ENCODE measurements at places on chromosomes 6 and 20.

GRCh38 chr6:3937438-3937837, 88.3 kb downstream of the FAM50B start:
- DNase-seq, result no peak

DNA sequence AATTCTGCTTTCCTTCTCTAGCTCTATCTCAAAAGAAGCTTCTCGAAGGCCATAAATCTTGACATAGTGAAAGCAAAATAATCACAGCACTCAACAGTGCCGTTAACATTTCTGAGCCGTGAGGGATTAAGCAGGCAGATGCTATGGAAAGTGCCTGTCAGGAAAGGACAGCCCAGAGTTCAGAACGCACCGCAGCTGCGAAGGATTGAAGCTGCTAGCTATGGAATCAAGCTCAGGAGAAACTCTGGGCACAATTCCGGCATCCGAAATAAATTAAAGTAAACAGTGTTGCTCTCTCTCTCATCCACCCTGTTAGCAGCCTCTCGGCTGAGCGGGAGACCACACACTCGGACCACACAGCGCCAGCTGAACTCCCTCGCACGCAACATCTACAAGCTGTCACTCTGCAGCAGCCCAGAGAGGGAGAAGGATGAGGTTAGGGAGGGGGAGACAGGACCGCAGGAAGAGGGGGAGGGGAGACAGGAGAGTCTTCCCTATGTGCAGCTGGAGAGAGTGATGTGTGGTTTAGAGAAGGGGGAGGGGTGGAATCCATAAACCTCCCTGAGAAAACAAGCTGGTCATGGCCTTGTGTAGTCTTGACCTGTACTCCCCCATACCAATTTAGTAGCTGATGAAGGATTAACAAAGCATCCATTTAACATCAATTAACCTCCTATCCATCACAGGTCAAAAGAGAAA, 9.0 kb downstream of the EXOC2 start:
- peak; percentile 34 for DNase-seq

- no peak for DNase-seq
These were observed 166.3 kb upstream of the AFDN start for GRCh38 chr6:167660424-167660823.

GRCh38 chr6:135311446-135312200, 130.5 kb downstream of the MYB start:
- DNase-seq, result no peak

DNA sequence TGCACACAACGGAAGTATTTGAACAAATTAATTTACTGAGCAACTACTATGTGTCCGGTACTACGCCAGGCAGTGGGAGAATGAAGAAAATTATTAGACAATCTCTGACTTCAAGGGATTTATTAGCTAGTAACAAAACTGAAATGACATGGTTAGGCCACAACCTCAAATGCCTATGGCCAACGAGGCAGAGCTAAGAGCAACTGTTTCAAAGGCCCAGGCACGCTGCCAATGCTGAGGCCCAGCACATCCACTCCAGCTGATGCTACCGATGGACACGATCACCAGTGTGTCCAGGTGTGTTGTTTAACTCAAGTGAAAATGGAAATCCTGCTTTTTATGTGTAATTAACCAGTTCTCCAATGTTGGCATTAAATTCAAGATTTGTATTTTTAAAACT, 420.9 kb downstream of the PRKN start:
- DNase-seq, result no peak

GRCh38 chr6:47376930-47377329, 67.2 kb upstream of the TNFRSF21 start:
- DNase-seq, result no peak

DNA sequence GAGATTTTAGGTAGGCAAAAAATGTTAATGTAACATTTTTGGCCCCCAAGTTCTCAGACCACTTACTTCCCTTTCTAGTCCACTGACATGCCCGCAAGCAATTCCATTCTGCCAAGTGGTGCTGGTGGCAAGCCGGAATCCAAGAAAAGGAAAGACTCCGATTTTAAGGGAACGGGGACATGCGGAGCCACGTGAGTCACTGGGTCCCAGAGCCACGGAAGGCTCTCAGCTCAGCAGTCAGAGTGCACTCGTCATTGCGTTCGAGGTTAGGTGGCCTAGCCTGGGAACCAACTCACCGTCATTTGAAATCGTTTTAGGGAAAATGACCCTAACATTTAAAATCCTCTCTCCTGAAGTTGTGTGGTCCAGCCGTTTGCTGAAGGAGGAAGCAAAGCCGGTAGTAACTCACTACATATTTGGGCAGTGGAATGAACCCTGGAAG, 711 bp upstream of the SIRT5 start:
- DNase-seq, result no peak

- DNase-seq, result no peak
These were observed 130.7 kb downstream of the DLL1 start for GRCh38 chr6:170160031-170160627.

DNA sequence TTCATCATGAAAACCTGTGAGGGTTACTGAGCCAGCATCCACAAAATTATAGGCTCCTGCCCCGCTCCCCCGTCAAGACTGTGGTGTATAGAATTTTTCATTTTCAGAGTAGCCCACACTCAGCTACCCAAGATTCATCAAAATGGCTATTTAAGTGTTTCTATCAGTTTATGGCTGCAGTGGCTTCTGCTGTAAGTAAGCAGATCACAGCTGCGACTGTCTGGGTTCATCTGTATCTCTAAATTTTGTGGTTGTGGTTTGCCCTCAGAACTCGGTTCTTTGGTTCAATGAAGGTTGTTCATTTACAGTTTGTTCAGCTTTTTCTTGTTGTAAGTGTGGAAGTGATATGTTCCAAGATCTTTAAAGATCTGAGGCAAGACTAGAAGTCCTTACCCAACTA, 284.2 kb downstream of the DOK5 start:
- DNase-seq, result no peak

DNA sequence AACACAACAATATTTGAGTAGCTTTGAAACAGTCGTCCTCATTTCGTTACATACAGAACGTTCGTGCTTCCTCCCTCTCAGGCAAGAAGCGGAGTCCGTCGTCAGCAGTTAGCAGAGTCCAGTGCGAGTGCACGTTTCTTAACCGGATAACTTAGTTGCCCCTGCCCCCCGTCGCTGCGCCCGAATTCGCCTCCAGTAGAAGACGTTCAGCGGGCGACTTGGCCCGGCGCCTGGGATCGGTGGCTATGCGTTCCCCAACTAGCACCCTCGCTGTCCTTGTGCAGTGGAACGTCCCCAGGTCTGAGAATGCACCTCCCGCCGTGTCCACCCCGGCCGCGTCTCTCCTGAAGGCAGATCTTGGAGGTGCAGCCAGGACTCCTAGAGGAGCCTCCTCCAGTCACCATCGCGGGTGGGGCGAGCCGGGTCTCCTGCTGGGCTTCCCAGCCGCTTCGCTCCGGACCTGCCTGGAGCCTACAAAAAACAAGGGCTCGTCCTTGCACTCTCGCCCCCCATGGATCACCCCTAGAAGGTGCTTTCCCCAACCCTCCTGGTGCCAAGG, 910 bp upstream of the PCSK2 start:
- DNase-seq, result no peak

DNA sequence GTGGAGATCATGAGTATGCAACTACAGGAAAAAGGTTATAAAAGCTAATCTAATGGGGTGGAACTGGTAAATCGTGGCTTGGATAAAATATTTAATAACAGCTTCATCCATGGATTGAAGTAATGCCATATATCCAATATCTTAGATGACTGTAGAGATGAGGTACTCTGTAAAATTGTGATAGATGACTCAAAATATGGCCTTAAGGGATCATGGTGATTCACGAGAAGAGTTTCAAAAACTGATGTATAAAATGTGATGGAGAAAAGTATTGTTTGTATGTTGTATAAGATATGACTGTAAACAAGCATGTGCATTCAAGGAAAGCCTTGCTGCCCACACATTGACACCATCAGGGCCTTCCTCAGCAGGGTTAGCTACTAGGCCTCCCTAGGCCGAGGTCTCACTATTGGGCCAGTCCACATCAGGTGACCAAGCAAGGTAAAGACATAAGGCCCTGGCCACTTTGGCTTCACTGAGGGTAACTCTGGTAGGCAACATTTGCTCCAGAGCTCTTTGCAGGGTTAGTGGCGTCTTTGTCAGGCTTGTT, 17.7 kb upstream of the CCN6 start:
- no peak for DNase-seq

GRCh38 chr6:72031471-72031870, 145.1 kb downstream of the RIMS1 start:
- no peak for DNase-seq

GRCh38 chr20:8221887-8222419, 89.9 kb downstream of the PLCB1 start:
- no peak for DNase-seq

DNA sequence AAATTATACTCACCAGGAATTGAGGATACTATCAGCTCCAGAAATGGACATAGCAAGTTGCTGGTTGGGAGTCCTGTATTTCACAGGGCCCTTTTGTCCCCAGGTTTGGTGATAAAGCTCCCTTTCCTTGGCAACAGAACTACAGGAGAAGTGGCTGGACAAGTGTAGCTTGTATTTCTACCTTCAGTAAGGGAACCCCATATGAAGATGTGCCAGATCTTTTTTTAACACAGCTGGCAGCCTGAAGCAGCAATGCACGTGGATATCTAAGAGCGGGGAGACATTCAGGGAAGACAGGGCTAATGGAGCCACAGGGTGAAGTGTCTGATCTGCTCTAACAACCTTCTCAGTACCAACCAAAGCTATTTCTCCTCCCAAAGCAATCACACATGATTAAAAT, 373.9 kb upstream of the ID4 start:
- no peak for DNase-seq

GRCh38 chr6:52216932-52217575, 27.2 kb downstream of the IL17F start:
- DNase-seq, result no peak

DNA sequence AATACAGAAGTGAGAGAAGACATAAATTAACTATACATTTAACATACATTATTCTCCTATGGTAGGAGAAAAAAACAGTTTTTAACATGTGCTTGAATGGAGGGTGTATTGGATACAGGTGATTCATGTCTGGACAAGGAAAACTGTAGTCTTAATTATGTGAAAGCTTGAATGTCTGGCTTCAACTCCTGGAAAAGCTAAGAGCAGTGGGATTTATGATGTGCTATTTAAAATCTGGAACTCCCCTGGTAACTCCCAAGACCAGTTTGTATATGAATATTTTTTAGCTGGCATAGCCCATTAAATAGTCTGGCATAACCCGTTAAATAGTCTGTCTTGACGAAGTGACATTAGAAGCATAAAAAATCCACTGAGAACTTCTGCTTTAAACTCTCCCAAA, 410.0 kb upstream of the PTCHD4 start:
- no peak for DNase-seq

GRCh38 chr20:50245498-50246366, 55.1 kb downstream of the CEBPB start:
- no peak for DNase-seq

- no peak for DNase-seq
These were observed 26.8 kb downstream of the ZBTB46 start for GRCh38 chr20:63804308-63804636.

DNA sequence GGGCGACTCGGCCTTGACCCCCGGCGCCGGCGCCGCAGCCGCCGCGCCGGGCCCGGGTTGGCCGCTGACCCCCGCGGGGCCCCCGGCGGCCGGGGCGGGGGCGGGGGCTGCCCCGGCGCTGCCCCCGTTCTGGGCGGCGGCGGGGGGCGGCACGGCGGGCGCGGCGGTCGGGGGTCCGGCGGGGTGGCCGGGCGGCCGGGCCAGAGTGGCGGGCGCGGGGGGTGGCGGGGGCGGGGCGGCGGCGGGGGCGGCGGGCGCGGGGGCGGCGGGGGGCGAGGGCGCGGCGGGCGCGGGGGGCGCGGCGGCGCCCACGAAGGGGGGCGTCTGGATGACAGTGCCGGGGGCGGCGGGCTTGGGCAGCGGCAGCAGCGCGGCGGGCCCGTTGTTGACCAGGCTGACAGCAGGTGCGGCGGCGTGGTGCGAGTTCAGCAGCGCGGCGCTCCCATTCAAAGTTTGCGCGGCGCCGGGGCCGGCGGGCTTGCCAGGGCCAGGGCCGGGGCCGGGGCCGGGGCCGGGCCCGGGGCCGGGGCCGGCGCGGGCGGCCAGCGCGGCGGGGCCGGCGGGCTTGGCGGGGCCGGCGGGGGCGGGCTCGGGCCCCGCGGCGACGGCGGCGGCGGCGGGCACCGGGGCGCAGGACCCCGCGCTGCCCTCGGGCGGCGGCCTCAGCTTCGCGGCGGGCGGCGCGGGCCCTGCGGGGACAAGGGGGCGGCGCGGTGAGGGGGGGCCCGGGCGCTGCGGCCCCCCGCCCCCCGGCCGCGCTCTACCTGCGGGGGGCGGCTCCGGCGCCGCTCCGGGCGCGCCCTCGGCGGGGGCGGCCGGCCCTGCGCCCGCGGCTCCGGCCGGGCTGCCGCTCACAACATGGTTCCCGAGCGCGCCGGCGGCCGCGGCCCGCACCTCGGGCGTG, 659 bp downstream of the TAF4 start:
- DNase-seq, result no peak

DNA sequence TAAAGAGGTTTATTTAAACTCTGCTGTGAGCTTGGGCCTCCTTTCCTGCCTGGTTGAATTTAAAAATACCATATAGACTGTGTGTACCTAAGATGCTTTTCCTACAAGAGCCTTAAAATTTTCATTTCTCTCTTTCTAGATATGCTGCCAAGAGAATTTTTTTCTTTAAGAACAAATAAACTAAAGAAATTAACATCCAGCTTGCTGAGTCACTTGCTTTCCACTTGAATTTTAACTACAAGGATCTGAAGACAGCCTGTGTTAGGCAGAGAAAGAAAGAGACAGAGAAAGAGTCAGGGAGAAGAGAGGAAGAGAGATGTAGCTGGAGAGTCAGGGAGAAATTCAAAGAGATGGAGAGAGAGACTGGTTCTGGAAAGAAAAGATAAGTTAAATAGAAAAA, 18.3 kb upstream of the SNAP25 start:
- no peak for DNase-seq

GRCh38 chr20:37981568-37981967, 51.7 kb downstream of the TTI1 start:
- no peak for DNase-seq

DNA sequence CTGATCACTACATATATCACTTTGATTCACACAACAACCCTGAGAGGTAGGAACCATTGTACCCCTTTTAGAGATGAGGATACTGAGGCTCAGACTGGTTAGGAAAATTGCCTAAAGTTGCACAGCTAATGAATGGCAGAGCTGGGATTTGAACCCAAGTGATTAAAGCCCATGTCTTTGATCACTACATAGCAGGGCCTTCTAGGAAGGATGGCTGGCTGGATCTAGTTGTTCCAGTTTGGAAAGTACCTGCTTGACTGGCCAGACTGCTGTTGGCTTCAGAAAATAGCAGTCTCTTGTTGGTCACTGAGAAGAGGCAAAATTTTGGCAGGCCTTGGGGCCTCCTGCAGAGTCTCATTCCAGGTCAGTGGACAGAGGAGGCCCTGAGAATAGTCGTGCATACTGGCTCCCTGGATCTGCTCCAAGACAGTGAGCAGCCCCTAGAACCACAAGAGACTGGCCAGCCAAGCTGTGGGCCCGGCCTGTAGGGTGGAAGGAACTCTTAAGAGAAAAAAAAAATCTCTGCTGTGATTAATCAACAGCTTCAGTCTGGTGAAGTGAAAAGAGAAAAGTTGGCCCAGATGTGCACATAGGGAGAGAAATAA, 17.5 kb downstream of the PPARD start:
- no peak for DNase-seq

Data from NCI-H1694 treated with DMSO at 0.1 percent for 48 hours (cell line).